NAMALWA (cell line): ENCODE measurements at places on chromosomes 7 and 10.

GRCh38 chr10:88330174-88330573, 252.9 kb downstream of the RNLS start:
- no peak for DNase-seq

DNA sequence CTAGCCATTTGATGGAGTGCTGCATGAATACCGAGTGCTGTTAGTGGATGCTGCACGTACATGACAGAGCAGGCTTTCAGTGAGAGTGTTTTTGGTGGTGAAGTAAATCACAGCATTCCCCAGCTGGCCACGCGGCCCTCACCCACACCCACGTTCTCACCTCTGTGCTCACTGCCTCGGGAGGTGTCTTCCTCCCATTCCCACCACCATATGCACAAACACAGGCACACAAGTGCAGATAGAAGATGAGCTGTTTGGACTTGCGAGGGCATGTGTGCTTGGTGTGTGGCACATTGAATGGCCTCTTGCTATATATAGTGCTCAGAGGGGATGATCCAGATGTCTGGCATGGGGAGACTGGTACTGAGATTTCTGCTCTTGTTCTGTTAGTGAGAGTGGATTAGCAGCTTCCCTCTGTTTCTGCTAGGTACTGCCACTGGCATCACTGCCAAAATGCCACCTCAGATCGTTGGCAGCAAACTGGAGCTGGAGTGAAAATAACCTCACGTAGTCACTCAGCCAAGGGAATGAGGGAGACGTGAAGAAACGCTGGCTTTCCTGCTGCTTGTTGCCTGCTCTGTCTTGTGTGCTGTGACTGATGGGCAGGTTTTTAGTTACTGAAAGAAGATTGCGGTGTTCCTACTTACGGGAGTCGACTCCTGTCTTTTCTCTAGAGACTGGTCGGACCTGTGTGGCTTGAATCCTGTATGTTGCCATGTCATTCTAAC, 19.1 kb downstream of the DNAJB6 start:
- no peak for DNase-seq

DNA sequence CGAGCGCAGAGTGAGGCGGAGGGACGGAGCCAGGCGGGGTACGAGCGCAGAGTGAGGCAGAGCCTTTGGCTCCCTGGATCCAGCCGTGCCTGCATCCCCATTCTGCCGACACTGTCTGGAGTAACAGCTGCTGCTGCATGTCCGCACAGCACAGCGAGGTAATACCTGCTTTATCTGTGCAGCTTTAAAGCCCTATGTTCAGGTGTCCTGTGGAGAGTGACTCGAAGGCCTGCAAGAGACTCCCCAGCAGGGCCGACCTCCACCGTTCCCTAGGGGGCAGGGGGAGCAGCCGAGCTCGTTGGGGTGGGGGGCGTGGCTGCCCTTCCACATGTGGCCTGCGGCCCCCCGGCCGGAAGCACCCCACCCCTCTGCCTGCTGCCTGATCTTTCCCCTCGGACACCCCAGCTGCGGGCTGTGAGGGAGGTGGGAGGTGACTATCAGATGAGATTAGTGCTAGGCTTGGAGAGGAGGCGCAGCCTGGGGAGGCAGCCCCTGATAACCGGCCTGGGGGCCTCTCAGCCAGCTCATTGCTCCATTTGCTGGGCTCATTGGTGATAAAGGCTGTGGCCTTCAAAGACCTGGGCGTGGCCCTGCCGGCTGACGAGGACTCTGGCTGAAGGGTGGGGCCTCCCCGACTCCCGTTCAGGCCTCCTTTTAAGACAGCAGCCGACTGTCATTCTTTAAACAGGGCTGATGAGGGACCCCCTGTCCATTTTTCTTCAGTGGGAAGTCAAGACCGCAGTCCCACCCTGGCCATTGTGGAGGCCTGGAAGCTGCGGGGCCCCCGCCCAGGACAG, 8.0 kb downstream of the VENTX start:
- no peak for DNase-seq

- no peak for DNase-seq
These were observed 914 bp downstream of the ZNF37A start for GRCh38 chr10:38094927-38095574.

- DNase-seq = no peak
These were observed 15.3 kb downstream of the SH3PXD2A start for GRCh38 chr10:103839872-103840739.

GRCh38 chr10:72127571-72127970, 39.2 kb upstream of the SPOCK2 start:
- DNase-seq = no peak

DNA sequence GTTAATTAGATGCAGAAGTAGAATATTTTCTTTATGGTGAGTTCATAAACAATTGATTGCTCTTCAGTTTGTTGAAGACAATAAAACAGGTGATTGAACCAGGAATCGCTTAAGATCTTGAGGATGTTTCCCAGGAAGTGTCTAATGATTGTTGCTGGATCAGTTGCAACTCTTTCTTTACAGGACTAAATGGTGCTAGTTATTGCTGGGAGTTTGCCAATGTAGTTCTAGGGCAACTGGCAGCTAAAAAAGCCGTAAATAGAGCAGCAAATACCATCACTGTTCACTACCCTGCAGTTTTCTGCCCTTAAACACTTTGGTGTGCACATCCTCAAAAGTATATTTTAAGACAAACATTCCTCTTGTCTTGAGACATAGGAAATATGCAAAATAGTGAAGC, 119.2 kb upstream of the ANK3 start:
- no peak for DNase-seq

DNA sequence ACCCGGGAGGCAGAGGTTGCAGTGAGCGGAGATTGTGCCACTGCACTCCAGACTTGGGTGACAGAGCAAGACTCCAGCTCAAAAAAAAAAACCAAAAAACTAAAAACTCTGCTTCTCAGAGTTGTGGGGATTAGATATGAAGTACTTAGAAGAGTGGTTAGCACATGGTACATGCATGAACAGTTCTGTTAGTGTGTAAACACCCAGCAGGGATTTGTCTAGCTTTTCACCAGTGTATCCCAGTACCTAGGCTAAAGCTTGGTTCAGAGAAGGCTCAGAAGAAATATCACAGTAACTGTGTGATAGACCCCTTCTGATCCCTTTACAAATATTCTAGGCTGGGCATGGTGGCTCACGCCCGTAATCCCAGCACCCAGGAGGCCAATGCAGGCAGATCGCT, 9.5 kb downstream of the PPIA start:
- peak; percentile 55 for DNase-seq

DNA sequence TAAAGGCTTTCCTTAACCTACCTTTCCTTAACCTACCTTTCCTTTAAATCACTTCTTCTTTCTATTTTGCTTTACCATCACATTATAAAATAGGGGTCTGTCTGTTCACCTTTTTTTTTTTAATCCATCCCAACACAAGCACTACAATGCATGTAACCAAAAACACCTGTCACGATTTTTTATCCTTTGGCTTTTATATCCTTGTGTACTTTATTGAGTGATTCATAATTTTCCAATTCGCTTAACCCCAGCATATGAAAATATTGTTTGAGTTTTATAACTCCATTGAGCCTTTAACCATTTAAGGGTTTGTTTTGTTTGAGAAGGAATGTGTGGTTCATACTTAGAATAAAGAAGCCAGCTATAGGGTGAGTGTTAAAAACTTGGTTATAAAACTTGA, 132.2 kb downstream of the CHRM2 start:
- no peak for DNase-seq

GRCh38 chr10:83577421-83577820, 561.9 kb upstream of the GHITM start:
- DNase-seq = no peak

- peak; percentile 14 for DNase-seq
These were observed 75.8 kb downstream of the LSMEM1 start for GRCh38 chr7:112556633-112557032.

DNA sequence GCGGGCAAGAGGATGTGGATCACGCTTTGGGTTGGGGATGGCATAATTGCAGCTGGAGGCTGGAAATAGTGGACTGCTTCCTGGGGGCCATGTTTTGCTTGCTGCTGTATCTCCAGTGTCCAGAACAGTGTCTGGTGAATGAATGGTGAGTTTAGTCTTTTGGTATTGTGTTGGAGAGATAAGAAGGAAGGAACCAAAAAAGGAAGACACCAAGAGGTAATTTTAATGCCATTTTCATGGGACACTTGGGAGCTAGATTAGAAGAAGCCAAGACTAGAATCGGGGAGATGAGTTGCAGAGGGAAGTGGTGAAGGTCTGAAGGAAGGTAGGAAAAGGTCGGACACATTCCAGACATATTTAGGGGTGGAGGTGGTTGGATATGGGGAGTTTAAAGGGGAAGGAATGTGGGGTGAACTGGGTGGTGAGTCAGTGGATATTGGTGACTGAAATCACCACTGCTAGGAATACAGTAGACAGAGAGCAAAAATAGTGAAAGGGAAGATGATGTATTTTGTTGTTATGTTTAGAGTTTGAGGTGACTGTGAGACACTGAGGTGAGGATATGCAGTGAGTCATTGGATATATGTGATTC, 76.7 kb downstream of the CCNY start:
- no peak for DNase-seq

GRCh38 chr7:47318395-47319182, 263.3 kb downstream of the TNS3 start:
- no peak for DNase-seq

DNA sequence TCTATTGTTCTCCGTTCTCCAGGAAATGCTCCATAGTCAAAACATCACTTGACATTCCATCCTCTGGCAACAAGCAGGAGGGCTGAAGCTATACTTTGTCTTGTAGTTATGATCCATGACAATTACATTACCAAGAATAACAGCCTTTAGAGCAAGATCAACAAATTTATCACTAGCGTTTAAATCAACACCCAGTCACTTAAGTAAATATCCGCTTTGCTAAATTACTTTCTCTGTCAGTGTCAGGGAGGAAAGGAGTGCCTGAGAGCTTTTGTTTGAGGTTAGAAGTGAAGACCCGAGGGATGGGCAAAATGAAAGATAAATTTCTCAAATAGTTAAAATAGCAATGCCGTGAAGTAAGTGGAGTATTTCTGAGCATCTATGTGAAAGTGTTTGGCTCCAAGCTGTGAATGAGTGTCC, 236.1 kb upstream of the BMPER start:
- DNase-seq = no peak
